ENCODE measurements at places on chromosomes 11 and 22. TPM values are rescaled to one million over a fixed set of nuclear protein-coding genes. Genes with fewer than 3 reads are reported as not detected.

DNA sequence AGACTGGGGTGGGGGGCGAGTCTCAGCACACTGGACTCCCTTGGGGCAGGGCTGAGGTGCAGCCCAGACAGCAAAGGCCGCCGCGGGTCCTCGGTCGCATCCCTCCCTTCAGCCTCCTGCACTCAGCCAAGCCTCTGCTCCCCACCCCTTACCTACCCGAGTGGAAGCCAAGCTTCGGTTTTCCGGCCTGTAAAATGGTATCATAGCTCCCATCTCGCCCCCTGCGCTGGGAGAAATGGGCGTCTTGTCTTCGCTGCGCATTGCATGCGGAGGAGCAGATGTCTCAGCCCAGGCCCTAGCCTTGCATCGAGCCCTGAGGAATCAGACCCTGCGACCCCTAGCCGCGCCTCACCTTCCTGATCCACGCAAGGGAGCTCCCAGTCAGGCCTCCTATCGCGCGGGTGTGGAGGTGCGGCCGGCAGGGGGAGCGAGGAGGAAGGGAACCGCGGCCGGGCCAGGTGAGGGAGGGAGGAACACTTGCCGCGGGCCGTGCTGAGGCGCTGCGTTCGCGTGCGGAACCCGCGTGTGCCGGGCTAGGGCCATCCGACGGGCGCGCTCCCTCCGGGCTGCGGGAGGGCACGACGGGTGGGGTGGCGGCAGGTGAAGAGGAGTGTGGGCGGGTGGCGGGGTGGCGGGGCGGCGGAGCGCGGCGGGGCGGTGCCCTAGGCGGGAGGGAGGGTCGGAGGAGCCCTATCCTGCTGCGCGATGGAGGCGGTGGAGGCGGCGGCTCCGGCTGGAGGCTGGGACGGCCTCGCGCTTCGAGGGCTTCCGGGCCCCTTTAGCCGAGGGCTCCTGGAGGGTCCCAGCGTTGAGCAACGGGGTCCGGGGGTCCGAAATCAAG lies 4.1 kb upstream of the TBX1 start:
- no peaks in the 10 kb centered on the region for H3K36me3 ChIP-seq
- peaks cover 58% of the 10 kb centered on the region for H3K4me1 ChIP-seq
- H3K27me3 ChIP-seq: peaks cover 19% of the 10 kb centered on the region
- peak; percentile 89 for DNase-seq

GRCh38 chr11:60502221-60502775 lies 9.7 kb downstream of the MS4A12 start:
- no peaks in the 10 kb centered on the region for H3K36me3 ChIP-seq
- no peak overlapping the region for H3K27ac ChIP-seq
- H3K4me1 ChIP-seq: peaks cover 13% of the 10 kb centered on the region

GRCh38 chr22:32587449-32587848 lies 112.8 kb downstream of the FBXO7 start:
- no peak overlapping the region for H3K4me3 ChIP-seq
- H3K27ac ChIP-seq: peak overlapping the region; percentile 68
- no peaks in the 10 kb centered on the region for H3K36me3 ChIP-seq
- DNase-seq: no peak
- no peaks in the 10 kb centered on the region for H3K4me1 ChIP-seq
- no peaks in the 10 kb centered on the region for H3K27me3 ChIP-seq

DNA sequence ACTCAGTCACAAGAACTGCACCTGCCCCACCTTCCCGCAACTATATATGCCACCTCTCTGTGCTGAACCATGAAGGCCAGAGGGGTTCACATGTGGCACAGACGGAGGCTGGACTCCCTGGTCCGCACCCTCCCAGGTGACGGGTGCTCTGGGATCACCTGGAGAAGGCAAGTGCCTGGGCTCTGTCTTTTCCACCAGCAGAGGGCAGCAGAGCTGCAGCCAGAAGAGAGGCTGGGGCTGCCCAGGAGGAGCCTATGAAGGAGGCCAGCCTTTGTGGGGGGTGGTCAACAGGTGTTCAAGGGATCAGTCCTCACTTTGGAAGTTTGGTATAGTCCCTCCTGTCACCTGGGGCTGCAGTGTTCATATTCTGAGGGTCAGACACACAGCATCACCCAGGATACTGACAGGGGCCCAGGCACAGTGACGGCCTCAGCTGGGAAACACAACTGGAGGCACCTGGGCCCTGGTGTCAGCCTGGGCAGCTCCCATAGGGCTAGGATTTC lies 39.2 kb upstream of the IGLL5 start:
- H3K36me3 ChIP-seq: no peaks in the 10 kb centered on the region
- no peaks in the 10 kb centered on the region for H3K4me1 ChIP-seq
- no peak overlapping the region for H3K4me3 ChIP-seq
- DNase-seq: peak; percentile 85
- H3K27ac ChIP-seq: no peak overlapping the region

ME3 gene
- polyA plus RNA-seq: 15.2 TPM

CRACR2B gene
- polyA plus RNA-seq: 34.1 TPM
